T1000 (cell line): ENCODE measurements at places on chromosomes 16 and 17.

- DNase-seq, result no peak
Measured at GRCh38 chr17:21295036-21295952, 10.8 kb downstream of the MAP2K3 start.

GRCh38 chr16:78789561-78789960, 690.1 kb downstream of the WWOX start:
- DNase-seq, result no peak

DNA sequence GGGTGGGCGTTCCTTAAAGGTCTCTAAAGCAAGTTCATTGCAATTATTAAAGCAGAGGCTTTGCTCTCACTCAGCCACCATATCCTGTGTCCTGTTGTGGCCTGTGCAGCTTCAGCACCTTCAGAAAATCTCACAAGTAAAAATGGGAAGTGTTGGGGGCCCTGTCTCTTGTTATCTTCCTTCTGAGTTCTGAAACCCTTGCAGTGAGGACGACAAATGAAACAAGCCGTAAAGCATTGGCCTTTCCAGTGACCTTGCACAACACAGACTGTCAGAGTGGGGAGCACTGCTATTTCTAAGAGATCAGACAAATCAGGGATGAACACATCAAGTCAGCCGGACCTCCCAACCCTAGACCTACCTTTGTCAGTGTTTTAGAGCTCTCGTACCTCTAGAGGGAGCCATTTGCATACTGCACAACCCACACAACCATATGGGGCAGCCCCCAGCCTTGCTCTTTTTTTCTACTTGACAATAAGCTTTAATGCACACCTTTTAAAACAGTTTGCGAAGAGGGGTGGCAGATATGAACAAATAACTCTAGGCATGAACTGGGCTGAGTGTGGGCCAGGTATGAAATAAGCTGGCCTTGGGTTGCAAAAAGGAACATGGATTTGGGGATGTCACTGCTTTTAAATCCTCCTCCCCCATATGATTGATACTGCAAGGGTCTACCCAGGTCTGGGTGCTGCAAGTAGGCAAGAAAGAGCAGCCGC, 89.8 kb downstream of the KATNIP start:
- no peak for DNase-seq

DNA sequence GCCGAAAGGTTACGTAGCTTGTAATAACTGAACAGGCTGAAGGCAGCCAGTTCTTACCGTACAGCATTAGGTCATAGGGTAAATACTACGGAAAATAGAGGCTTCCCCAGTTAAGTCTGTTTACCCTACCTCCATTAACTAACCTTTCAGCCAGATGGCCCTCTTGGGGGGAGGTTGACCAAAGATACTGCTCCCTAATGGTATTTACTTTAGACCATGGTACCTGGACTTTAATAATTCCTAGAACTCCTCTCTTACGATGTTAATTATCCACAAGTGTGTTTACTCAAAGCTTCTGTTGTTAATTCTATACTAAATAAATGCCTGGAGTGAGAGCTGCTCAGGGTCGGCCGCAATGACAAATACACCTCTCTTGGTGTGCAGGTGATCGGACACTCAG, 9.8 kb upstream of the ADAT1 start:
- DNase-seq, result no peak

DNA sequence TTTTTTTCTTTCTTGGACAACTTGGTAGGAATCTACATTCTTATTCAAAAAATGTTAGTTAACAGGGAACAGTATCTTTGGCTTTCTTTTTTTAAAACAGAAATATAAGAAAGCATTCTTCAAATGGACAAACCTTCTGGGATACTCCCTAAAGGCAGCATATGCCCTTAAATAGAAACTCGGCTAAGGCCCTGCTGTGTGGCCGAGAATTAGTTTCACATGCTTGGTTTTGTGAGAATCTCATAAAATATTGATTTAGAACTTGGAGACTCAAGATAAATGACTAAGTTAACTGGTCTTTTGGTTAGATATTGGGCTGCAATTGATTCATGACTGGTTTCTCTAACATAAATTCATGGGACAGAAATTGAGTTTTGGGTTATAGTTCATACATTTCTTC, 359.9 kb upstream of the XYLT1 start:
- no peak for DNase-seq

- no peak for DNase-seq
Measured at GRCh38 chr16:88768071-88768783, 16.8 kb downstream of the PIEZO1 start.

GRCh38 chr16:672851-673250, 2.6 kb upstream of the RHBDL1 start:
- no peak for DNase-seq

GRCh38 chr16:12516621-12517309, 286.9 kb downstream of the CPPED1 start:
- DNase-seq, result no peak

GRCh38 chr16:79312502-79312901, 288.0 kb downstream of the MAF start:
- DNase-seq, result no peak
